ENCODE measurements at places on chromosomes 3 and 15. TPM values are rescaled to one million over a fixed set of nuclear protein-coding genes. Genes with fewer than 3 reads are reported as not detected.
A peak's percentile ranks its signal among the peaks of the same experiment; 100 is the strongest.

Gene TMEM207
- not detected for total RNA-seq

DNA sequence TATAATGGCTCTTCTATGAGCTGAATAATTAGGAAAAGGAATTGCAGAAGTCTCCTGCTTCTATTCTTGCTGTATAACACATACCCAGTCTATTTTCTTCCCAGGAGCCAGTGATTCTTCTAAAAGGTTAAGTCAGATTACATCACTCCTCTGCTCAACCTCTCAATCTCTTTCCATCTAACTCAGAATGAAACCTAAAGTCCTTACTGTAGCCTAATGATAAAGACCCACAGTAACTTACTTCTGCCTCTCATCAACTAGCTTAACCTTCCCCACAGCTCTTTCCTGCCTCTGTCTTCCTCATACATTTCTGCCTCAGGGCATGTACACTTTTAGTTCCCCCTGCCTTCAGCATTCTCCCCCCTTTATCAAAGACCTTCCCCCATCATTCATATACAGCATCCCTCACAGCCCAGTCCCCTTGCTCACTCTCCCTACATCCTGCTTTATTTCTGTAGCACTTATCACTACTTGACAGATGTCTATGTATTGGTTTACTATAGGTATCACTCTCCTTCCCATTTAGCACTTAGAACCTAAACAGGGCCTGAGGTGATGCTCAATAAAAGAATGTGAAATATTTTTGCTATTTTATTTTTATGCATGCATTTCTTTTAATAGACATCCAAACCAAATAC is 28.5 kb upstream of the CMTM6 start:
- no peaks in the 10 kb centered on the region for H3K36me3 ChIP-seq
- DNase-seq, result no peak
- H3K4me3 ChIP-seq, result no peak overlapping the region
- no peaks in the 10 kb centered on the region for H3K27me3 ChIP-seq

Gene HGD
- total RNA-seq, result not detected

Gene TNFAIP8L3
- total RNA-seq, result 24.1 TPM

GRCh38 chr15:29789871-29790270 is 32.4 kb downstream of the TJP1 start:
- DNase-seq, result no peak
- H3K27ac ChIP-seq, result no peak overlapping the region
- no peaks in the 10 kb centered on the region for H3K27me3 ChIP-seq
- H3K4me3 ChIP-seq, result no peak overlapping the region

Gene ANKUB1
- total RNA-seq, result not detected

GRCh38 chr3:29370476-29371420 is 89.9 kb downstream of the RBMS3 start:
- H3K4me1 ChIP-seq, result peaks cover 6% of the 10 kb centered on the region
- H3K27ac ChIP-seq, result no peak overlapping the region
- no peaks in the 10 kb centered on the region for H3K36me3 ChIP-seq
- no peaks in the 10 kb centered on the region for H3K27me3 ChIP-seq
- no peak overlapping the region for H3K4me3 ChIP-seq

Gene ZPLD1
- total RNA-seq, result 0.43 TPM

- H3K4me1 ChIP-seq, result no peaks in the 10 kb centered on the region
- H3K27me3 ChIP-seq, result no peaks in the 10 kb centered on the region
- peak overlapping the region; percentile 51 for H3K4me3 ChIP-seq
Measured at GRCh38 chr3:36381311-36381956, 1.1 kb downstream of the STAC start.

Gene WWTR1
- total RNA-seq, result 96.0 TPM

Gene ARHGAP31
- total RNA-seq, result 7.2 TPM

DNA sequence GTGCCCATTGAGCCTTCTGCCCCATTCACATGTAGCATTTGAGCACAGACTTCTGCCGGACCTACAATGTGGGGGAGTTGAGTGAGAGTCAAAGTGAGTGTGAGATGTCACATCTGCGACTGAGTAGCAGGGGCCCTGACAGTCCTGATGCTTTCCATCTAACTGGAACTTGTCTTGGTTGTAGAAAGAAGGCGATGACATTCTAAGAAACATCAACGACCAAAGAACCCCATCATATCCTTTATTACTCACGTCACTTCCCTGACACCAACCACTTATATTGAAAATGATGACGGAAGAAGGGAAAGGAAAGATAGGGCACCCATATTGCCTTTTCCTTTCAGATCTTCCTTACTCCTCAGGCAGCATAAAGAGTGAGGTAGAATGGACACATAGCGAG is 30.5 kb downstream of the SMAD3 start:
- no peak for DNase-seq
- no peaks in the 10 kb centered on the region for H3K27me3 ChIP-seq
- H3K4me3 ChIP-seq, result no peak overlapping the region
- peaks cover 13% of the 10 kb centered on the region for H3K4me1 ChIP-seq
- no peak overlapping the region for H3K27ac ChIP-seq

- no peaks in the 10 kb centered on the region for H3K27me3 ChIP-seq
- H3K4me1 ChIP-seq, result peaks cover 3% of the 10 kb centered on the region
- H3K36me3 ChIP-seq, result no peaks in the 10 kb centered on the region
- DNase-seq, result peak; percentile 84
- H3K4me3 ChIP-seq, result peak overlapping the region; percentile 4
Measured at GRCh38 chr15:98421419-98422129, 226.8 kb upstream of the IGF1R start.

DNA sequence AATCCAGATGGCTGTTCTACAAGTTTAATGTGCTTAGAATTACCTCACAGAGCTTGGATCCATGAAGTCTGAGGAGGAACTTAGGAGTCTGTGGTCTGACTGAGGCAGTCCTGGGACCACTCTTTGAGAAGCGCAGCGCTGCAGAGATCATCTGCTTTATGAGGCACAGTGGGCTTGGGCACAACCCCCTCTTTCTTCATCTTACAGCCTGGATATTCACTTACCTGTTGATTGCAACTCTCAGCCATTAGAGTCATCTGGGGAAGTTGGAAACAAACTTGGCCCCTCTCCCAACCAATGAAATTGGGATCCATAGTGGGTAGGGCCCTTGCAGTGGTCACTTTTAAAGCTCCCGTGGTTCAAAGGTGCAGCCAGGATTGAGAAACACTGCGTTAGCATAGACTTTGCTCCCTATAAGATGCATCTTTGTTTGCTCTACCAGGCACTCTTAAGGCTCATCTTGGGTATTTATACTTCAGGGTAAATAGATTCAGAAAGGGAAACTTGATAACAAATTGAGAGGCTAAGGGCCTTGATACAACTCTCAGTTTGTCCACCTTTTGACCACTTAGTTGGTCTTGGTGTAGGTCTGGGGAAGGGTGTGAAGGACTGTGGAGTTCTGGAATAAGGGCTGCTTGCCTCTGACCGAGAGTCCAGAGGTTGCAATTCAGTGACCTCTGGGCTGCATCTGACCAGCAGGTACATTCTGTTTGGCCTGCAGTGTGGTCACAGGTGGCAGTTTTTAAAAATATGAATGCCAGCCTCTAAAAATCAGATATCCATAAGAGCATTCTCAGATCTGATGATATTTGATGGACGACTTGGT is 22.8 kb downstream of the FEM1B start:
- peak; percentile 10 for DNase-seq
- no peaks in the 10 kb centered on the region for H3K27me3 ChIP-seq
- no peaks in the 10 kb centered on the region for H3K36me3 ChIP-seq

Gene NR2E3
- 0.69 TPM for total RNA-seq

Gene CASR
- total RNA-seq, result 0.12 TPM

- H3K27me3 ChIP-seq, result no peaks in the 10 kb centered on the region
- H3K36me3 ChIP-seq, result no peaks in the 10 kb centered on the region
- H3K4me3 ChIP-seq, result no peak overlapping the region
- H3K4me1 ChIP-seq, result peaks cover 21% of the 10 kb centered on the region
Measured at GRCh38 chr3:4751502-4752101, 227.6 kb upstream of the BHLHE40 start.

GRCh38 chr15:66306381-66306780 is 13.0 kb downstream of the DIS3L start:
- no peaks in the 10 kb centered on the region for H3K36me3 ChIP-seq
- H3K4me3 ChIP-seq, result no peak overlapping the region
- H3K4me1 ChIP-seq, result no peaks in the 10 kb centered on the region
- no peak for DNase-seq
- H3K27me3 ChIP-seq, result no peaks in the 10 kb centered on the region
- H3K27ac ChIP-seq, result no peak overlapping the region

Gene LNP1
- 3.8 TPM for total RNA-seq

GRCh38 chr15:59360305-59360704 is 12.4 kb downstream of the MYO1E start:
- no peaks in the 10 kb centered on the region for H3K36me3 ChIP-seq
- H3K27me3 ChIP-seq, result no peaks in the 10 kb centered on the region
- no peak for DNase-seq
- no peak overlapping the region for H3K4me3 ChIP-seq
- H3K4me1 ChIP-seq, result no peaks in the 10 kb centered on the region
- H3K27ac ChIP-seq, result no peak overlapping the region

DNA sequence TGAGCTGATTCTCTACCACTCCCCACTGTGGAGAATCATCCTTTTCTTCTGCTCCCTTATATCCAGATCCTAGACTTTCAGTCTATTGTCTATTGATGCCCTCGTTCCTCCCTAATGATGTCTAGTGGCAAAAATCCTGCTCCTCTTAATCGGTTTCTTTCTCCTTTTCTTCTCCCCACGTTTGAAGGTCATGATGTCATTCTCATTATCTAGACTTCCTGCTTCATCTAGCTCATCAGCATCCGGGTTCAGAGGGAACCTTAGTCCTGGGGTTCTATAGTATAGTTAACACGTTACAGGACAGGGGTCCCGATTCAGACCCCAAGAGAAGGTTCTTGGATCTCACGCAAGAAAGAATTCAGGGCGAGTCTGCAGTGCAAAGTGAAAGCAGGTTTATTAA is 14.9 kb upstream of the ALDH1A2 start:
- no peak overlapping the region for H3K27ac ChIP-seq
- no peak for DNase-seq
- no peaks in the 10 kb centered on the region for H3K36me3 ChIP-seq
- H3K27me3 ChIP-seq, result no peaks in the 10 kb centered on the region
- H3K4me1 ChIP-seq, result no peaks in the 10 kb centered on the region
- H3K4me3 ChIP-seq, result no peak overlapping the region

Gene FGF7
- total RNA-seq, result 37.6 TPM

Gene BFSP2
- total RNA-seq, result not detected

GRCh38 chr15:52683580-52683979 is 4.4 kb upstream of the ATOSA start:
- no peak overlapping the region for H3K27ac ChIP-seq
- no peak for DNase-seq
- no peak overlapping the region for H3K4me3 ChIP-seq
- peaks cover 2% of the 10 kb centered on the region for H3K4me1 ChIP-seq
- no peaks in the 10 kb centered on the region for H3K27me3 ChIP-seq

- no peaks in the 10 kb centered on the region for H3K36me3 ChIP-seq
- no peaks in the 10 kb centered on the region for H3K27me3 ChIP-seq
- no peak within 1 kb of the TSS for H3K27ac ChIP-seq
- no peak for DNase-seq
Measured at GRCh38 chr3:142963516-142964448, at the start of gene PAQR9. Gene PAQR9, minus strand, starts transcription at chr3:142963674. Its CDS starts 338 bp downstream, at chr3:142963336.

GRCh38 chr3:42654331-42655201 is 1.1 kb downstream of the ZBTB47 start:
- no peaks in the 10 kb centered on the region for H3K27me3 ChIP-seq
- peak overlapping the region; percentile 88 for H3K4me3 ChIP-seq
- peak overlapping the region; percentile 95 for H3K27ac ChIP-seq
- H3K4me1 ChIP-seq, result peaks cover 16% of the 10 kb centered on the region

- H3K36me3 ChIP-seq, result no peaks in the 10 kb centered on the region
- H3K4me3 ChIP-seq, result no peak overlapping the region
- H3K27ac ChIP-seq, result no peak overlapping the region
- H3K4me1 ChIP-seq, result no peaks in the 10 kb centered on the region
- no peak for DNase-seq
Measured at GRCh38 chr15:97652041-97652440, 308.5 kb upstream of the ARRDC4 start.

- H3K36me3 ChIP-seq, result no peaks in the 10 kb centered on the region
- DNase-seq, result no peak
- H3K27me3 ChIP-seq, result no peaks in the 10 kb centered on the region
- no peak overlapping the region for H3K4me3 ChIP-seq
Measured at GRCh38 chr3:115697263-115698053, 74.1 kb downstream of the GAP43 start.

GRCh38 chr3:114855839-114856238 is 291.2 kb downstream of the ZBTB20 start:
- no peak for DNase-seq
- no peak overlapping the region for H3K27ac ChIP-seq
- no peak overlapping the region for H3K4me3 ChIP-seq
- no peaks in the 10 kb centered on the region for H3K4me1 ChIP-seq

DNA sequence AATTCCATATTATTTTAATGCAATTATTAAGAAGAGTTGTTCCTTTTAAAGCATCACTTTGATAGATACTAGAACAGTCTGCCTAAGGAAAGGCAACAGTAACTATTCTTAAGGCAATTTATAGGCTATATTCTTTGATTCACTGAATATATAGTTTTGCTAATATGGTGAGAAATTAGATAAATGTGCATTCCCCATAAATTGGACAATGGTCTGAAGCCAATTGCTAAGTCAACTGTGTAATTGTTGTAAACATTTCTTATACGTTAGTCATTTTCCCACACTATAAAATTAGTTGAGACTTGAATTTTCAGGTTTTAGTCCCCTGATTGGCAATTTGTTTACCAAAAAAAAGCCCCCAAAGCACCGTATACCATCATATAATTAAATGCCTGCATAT is 263.0 kb upstream of the NECTIN3 start:
- peaks cover 2% of the 10 kb centered on the region for H3K4me1 ChIP-seq
- DNase-seq, result no peak
- H3K27me3 ChIP-seq, result no peaks in the 10 kb centered on the region
- no peak overlapping the region for H3K27ac ChIP-seq

DNA sequence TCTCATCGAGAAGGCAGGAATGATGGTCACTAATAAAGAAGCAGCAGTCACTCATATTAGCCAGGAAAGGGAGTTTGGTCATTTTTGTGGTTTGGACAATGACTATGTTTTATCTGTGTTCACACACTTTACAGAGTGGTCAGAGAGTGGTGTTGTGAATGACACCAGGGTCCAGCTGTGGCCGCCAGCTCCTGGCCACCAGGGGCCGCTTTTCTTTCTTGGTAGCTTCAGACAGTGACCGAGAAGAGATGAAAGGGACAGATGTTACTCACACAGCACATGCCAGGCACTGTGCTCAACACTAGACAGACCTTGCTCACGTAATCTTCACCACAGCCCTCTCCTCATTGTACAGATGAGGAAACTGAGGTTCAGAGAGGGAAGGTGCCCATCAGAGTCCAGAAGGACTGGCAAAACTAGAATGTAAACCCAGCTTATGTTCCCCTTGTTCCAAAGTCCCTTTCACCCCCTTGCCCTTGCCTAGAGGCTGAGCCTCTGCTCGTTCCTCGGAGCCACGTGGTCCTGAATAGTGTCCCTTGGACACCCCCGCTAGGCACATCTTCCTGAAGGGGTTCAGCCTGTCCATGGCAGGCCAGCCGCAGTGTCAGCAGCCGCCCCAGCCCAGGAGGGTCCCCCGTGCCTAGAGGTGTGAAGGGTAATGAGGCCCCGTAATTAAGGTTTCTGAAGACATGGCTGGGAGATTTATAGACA is 55.6 kb downstream of the CYP11A1 start:
- no peaks in the 10 kb centered on the region for H3K36me3 ChIP-seq
- H3K4me1 ChIP-seq, result no peaks in the 10 kb centered on the region
- H3K27me3 ChIP-seq, result no peaks in the 10 kb centered on the region
- H3K27ac ChIP-seq, result no peak overlapping the region
- DNase-seq, result no peak

Gene LARP6
- 37.3 TPM for total RNA-seq
